ENCODE measurements at places on chromosomes 1 and 21. TPM values are rescaled to one million over a fixed set of nuclear protein-coding genes. Genes with fewer than 3 reads are reported as not detected.

ERMAP gene
- total RNA-seq, result 8.9 TPM

SPATA21 gene
- total RNA-seq, result not detected

FCER1G gene
- total RNA-seq, result not detected

CELA2B gene
- total RNA-seq, result not detected

KCNC4 gene
- total RNA-seq, result 8.9 TPM

TMEM240 gene
- 1.1 TPM for total RNA-seq

RNU1-3 gene
- total RNA-seq, result under 0.01 TPM

FH gene
- total RNA-seq, result 65.8 TPM

LBR gene
- 57.2 TPM for total RNA-seq

ACOT11 gene
- total RNA-seq, result 4.7 TPM

PROX1 gene
- total RNA-seq, result 1.4 TPM

OR6K6 gene
- total RNA-seq, result not detected

CYP4X1 gene
- total RNA-seq, result 6.2 TPM

CENPL gene
- total RNA-seq, result 8.5 TPM

MPZ gene
- total RNA-seq, result 2.9 TPM

ARHGAP29 gene
- total RNA-seq, result 23.4 TPM

SYT14 gene
- total RNA-seq, result 0.26 TPM

HENMT1 gene
- 2.4 TPM for total RNA-seq

MTMR11 gene
- total RNA-seq, result 24.2 TPM

Data from suprapubic skin (tissue), 4 donors.